Fibroblast of the aortic adventitia (primary cell): ENCODE measurements at places on chromosomes 3 and 15.

- peak; percentile 96 for DNase-seq
Measured at GRCh38 chr3:155664925-155665695, 79.8 kb downstream of the PLCH1 start.

- peak; percentile 8 for DNase-seq
Measured at GRCh38 chr3:55555873-55556618, 68.9 kb upstream of the WNT5A start.

DNA sequence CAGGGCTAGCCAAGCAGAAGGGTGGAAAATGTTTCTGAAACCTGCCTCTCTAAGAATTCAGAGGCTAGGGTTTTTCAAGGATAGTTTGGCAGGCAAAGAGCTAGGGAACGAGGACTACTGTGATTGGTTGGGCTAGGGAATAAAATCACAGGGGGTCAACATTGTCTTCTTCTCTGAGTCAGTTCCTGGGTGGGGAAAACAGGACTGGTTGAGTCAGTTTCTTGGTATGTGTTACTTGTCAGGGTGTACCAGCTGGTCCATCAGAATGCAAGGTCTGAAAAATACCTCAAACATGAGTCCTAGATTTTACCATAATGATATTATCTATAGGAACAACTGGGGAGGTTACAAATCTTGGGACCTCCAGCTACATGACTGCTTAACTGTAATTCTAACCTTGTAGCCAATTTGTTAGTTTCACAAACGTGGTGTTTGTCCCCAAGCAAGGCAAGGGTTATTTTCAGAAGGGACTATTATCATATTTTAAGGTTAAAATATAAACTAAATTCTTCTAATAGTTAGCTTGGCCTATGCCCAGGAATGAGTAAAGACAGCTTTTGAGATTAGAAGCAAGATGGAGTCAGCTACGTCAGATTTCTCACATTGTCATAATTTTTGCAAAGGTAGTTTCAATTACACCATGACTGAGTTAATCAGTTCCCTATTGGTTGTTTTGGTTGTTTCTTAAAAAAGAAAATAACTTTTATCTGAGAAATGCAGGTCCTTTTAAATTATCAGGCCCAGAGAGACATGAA is 231.5 kb downstream of the ALCAM start:
- DNase-seq: peak; percentile 96

GRCh38 chr3:153657046-153657445 is 464.1 kb upstream of the ARHGEF26 start:
- DNase-seq: no peak

- DNase-seq: no peak
Measured at GRCh38 chr3:116757315-116757714, 47.7 kb downstream of the TUSC7 start.

- no peak for DNase-seq
Measured at GRCh38 chr3:46850468-46850779, 12.8 kb downstream of the MYL3 start.

DNA sequence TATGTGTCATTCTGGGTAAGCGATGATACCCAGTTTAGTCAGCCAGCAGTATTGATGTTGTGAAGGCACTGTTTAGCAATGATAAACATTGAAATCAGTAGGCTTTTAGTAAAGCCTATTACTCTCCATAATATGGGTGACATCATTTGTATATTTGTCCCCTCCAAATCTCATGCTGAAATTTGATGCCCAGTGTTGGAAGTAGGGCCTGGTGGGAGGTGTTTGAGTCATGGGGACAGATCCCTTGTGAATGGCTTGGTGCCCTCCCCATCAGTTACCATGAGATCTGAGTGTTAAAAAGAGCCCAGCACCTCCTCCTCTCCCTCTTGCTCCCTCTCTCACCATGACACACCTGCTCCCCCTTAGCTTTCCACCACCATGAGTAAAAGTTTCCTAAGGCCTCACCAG is 31.4 kb upstream of the FAN1 start:
- DNase-seq: no peak

GRCh38 chr3:153215497-153215896 is 53.5 kb downstream of the RAP2B start:
- DNase-seq: no peak

DNA sequence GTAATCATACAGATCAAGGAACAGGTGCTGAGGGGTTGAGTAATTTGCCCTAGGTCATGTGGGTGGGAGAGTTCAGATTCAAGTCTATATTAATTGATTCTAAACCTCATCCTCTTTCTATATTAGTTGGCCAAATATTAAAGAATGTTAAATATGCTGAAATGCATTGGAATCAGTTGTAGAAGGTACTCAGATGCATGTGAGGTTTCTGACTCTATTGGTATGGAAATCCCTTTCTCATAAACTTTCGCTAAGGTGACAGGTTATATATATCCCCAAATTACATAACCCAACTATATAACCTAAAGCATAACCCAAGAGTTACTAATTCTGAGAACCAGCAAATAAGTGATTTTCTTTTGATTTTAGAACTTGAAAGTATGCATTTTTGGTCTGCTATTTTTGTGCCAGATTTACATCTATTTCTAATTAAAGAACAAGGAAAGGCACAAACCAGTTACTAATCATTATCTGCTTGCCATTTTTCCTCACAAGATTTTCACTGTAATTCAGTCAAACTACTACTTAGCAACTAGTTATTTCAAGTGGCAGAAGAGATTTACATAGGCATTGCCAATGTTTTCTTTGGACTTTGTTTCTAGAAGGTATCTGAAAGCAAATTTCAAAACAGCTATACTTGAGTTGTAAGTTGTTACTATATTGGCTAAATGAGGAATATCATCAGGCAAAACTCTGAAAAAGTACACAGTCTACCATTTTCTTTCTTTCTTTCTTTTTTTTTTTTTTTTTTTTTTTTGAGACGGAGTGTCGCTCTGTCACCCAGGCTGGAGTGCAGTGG is 201.3 kb downstream of the RBMS3 start:
- peak; percentile 16 for DNase-seq

DNA sequence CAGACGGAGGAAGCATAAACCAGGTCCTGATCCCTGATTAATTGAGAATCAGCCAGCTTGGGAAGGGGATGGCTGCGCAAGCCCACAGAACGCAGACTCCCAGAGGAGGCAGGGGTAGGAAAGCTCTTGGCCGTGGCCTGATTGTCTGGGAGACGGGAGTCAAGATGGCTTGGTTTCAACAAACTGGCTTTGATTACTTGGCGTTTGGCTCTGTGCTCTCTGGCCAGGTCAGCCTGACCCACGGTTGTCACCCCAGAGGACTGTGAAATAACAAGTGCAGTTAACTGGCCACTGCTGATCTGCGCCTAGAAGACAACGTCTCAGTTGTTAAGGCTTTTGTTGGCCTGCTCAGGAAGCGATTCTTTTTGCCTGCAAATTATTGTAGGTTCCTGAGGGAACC is 387.0 kb upstream of the PROK2 start:
- DNase-seq: peak; percentile 46

GRCh38 chr15:91186904-91187656 is 87.0 kb downstream of the SV2B start:
- peak; percentile 30 for DNase-seq

DNA sequence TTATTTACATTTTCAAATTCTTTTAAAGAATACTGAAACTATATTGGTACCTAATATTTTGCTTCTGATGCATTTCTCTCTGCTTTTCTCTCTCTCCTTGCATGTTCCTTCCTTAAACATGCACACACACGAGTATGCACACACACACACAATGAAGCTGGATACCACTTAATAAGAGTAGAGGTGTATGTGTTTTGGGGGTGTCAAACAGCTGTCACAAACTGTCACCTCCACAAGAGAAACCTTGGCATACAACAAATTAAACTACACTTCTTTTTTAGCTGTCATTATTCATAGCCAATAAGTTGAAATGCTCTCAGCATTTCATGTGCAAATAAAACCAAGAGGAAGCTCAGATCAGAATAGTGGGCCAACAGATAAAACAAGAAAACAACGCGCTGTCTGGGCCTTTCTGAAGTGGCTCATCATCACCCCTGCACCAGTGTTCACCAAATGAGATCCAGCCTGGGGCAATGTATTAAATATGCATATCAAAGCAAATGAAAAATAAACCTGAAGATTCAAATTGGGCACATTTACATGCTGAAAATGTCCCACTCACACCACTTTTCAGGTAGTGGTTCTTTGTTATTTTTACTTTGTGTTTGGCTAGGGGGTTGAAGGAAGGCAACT is 9.7 kb downstream of the MEIS2 start:
- DNase-seq: no peak
